ENCODE measurements at places on chromosomes 12 and 14.

DNA sequence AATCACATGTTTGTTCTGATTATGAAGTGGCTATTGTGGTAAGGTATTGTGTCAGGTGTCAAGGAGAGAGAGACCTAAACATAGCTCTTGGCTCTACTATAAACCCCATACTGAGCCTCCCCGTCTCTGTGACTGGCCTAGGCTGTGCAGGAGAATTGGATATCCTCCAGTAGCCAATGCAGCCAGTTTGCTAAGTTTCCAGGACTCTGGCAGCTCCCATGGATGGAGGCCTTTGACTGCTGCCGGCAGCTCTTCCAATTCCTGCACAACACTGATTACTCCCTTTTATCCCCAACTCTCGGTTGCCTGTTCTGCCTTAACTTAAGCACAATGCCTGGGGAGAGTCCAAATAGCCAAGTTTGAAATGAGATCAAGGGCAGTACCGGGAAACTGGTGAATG, 59.3 kb downstream of the ABCC9 start:
- no peak for DNase-seq

DNA sequence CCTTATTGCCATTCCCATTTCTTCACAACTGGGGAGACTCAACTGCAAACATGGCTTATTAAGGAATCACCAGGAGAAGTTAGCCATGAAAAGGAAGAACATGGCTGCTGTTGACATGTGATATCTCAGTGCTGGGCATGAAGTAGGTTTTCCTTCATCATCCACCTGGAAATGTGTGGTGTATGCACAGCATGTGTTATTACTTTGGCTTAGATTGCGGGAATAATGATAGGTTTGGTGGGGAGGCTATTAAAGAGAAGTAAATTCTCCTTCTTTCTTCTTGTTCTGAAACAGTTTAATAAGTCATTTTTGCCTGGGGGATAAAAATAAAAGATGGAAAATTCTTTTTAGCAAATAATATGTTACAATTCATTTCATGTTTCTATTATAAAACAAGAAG, 23.7 kb upstream of the CLEC14A start:
- DNase-seq = no peak

- no peak for DNase-seq
These were observed 780.9 kb downstream of the RPS29 start for GRCh38 chr14:48805315-48805714.

DNA sequence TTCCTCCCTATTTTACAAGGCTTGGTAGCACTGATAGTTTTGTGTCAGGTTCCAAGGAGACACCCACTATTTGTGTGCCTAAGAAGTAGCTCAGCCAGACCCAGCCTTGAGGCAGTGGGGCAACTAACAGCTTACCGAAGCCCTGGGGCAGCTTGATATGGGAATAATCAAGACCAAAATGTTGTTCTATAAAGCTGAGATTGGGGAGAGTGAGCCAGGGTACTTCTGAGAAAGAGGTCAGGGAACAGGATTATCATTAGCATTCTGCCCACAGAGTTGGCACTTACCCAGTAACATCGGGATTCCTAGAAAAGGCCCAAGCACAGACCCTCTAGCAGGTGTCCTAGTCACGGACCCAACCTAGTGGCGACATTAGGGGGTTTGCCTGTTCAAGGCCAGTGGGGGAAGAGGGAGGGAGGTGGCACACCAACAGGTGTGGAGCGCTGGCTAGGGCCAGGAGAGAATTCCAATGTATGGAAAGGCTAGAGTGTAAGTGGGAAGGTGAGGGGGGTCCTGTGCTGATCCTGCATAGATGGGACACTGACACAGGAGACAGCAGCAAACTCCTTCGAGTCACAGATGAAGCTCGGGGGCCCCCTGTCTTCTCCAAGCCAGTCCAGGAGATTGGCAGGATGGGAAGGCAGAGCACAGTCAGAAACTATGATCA, 4.9 kb downstream of the PPP1R3E start:
- DNase-seq = no peak

DNA sequence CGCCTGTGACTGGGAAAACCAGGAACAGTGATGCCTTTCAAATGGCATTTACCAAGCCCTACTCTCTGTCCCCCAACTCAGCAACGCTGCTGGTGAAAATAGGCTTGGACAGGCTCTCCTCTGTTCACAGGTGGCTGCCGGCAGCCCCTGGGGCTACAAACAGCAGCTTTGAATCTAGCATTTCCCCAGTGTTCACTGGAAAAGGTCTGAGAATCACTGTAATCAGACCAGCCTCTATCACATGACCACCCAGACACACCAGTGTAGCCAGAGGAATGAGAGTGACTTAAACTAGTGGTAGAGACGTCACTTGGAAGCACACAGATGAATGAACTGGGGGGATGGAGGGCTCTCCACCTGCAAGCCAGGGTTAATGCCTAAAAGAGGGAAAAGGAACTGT, 151.8 kb downstream of the FOXN3 start:
- no peak for DNase-seq

DNA sequence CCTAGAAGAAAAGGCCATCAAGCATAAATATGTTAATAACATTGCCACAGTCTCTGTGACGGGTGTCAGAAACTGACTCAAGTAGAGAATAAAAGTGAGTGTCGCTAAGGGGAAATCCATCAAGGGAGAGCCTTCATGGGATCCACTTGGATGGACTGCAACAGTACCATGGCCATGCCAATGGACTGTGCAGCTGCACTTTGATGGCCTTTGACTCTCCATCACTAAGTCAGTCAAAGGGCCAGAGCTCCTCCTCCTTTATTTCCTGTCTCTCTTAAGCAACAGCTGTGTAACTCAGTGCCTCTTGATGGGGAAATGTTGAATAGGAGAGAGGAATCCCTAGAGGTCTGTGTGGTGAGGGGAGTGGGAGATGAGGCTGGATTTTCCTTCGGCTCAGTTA, 335.2 kb downstream of the BMP4 start:
- no peak for DNase-seq

- DNase-seq = no peak
These were observed 38.6 kb downstream of the SPTSSA start for GRCh38 chr14:34423445-34423844.

DNA sequence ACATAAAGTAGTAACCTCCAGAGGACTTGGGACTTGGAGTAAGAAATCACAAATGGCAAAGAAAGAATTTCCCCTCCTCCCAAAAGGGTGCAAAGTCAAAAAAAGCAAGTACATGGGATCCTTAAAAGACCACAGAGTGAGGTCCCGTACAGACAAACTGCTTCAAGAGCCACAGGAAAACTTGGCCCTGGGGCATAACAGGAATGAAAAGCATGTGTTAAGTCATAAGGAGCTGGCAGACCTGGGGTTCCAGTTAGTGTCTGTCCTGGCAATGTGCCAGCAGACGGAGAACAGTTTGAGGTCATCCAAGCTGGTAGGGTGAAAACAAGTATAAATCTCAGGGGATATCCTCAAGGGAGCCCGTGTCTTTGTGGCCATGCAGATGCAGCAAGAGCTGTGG, 73.2 kb downstream of the HSD17B6 start:
- DNase-seq = no peak

DNA sequence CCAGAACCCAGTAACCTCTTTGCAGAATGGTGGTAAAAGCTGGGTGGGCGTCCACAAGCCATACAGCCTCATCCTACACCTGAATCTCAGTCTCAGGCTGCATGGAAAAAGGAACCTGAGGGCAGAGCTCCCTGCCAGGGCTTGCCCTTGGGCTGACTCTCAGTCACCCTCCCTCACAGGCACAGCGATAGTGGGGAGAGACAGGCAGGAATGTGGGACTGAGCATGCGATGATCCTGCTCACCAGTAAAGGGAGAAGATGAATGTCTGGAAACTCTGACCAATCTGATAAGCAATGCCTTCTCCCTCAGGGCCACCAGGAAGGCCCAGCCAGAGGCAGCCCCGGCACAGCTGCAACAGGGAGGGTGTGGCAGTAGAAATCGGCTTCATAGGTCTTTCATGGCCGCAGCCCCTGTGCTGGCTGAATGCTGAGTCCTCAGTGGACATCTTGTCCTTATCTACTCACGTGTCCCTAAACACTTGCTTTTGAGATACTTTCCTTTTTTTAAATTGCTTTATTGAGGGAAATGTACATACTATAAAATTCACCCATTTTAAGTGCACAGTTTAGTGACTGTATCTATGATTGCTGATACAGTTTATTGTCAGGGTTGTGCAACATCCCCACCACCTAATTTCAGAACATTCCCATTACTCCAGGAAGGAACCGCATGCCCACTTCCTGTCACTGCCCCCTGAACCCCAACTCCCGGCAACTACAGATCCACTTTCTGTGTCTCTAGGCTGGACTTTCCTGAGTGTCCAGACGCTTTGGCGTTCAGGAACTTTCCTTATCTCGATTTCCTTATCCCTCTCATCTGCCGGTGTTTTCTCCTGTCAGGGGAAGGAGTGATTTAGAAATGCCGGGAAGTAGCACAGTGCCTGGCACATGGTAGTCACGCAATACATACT, 258.1 kb downstream of the PCNX1 start:
- no peak for DNase-seq

GRCh38 chr14:101554991-101555668, 6.2 kb upstream of the DIO3 start:
- no peak for DNase-seq

GRCh38 chr12:12877781-12878455, 13.4 kb upstream of the GPRC5A start:
- no peak for DNase-seq

DNA sequence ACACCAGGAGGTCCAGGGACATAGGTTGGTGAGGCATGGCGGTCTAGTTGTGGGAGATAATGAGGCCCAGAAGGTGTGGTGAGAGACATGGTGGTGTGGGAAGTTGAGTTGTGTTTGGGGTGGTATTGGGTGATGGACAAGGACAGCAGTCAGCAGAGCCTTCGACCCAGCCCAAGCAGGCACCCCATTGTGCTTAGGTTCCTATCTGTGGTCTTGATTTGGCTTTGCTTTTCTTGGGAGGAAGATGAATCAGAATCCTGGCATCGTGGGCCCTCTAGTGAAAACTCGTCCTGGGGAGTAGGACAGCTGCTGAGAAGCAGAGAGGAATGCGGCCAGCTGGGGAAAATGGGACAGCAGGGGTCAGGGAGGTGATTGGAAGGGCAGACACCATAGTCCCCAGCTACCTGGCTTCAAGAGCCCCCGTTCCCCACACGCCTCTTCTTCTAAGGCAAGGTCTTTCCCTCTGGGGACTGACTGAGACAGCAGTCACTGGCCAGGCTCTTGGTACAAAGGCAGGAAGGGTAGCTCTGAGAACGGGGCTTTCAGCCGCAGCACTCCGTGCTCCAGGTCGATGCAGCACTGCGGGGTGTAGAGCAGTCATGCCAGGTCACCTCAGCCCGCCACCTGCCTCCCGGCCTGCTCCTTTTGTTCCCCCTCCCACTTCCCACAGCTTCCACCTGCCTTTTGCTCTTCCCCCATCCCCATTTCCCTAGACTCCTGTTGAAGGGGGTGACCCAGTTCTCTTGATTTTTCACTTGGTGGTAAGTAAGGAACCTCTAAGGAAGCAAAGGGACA, 7.9 kb downstream of the NRIP2 start:
- DNase-seq = no peak

DNA sequence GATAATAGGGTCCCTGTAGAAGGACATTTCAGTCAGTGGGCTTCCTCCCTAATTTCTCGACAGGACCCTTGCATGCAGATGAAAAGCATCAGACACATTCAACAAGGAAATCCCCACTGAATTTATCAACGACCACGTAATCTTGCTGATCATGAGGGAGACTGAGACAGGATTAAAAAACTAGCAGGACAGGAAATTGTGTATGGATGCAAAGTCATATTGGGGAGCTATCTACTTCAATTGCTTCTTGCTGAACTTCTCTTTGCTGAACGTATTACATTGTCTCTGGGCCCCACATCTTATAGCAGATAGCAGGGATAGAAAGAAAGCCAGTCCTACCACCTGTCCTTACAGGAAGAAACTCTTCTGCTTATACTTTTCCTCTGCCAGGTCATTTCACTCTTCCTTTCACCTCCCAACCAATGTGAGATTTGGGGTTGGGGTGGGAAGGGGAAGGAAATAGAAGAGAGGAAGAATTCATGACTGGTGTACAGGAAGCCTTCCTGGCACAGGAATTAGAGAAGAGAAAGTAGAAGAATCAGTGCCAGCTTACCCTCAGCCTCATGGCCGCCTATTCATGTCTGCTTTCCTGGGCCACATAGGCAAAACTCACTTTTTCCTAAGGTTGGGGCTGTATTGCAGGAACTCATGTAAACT, 333.3 kb downstream of the ZFP36L1 start:
- DNase-seq = no peak

- DNase-seq = no peak
These were observed 2.4 kb downstream of the SLC17A8 start for GRCh38 chr12:100359248-100359647.

GRCh38 chr12:127063339-127064072, 1203.5 kb upstream of the TMEM132C start:
- no peak for DNase-seq

DNA sequence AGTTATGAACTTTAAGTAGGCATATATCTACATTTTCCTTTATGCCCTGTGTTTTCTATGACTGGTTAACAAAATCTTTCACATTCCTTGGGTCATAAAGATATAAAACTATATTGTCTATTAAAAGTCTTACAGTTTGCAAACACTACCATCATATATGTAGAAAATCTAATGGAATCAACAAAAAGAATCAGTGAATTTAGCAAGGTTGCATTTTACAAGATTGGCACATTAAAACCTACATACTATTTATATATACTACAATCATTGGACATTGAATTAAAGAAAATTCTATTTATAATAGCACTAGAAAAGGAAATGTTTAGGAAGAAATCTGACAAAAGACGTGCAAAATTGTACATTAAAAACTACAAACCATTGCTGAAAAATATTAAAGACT, 173.3 kb upstream of the ABCD2 start:
- DNase-seq = no peak

- DNase-seq = no peak
These were observed 36.7 kb downstream of the CHST11 start for GRCh38 chr12:104493496-104493895.

DNA sequence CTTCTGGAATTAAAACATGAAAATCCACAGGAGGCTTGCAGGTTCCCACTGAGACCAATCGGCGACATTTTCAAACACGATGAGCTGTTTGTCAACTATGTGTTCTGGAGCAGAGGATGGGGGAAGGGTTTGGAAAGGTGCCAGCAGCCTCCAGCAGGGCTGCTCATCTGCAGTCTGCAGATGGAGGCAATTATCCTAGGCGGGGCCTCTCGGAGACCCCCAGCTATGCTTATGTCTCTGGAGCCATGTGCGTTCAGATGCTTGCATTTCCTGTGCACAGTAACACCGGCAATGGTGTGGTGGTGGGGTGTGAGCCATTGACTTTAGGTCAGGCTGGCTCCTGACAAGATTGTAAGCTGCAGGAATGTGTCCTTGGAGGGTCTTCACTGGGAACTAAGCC, 51.7 kb downstream of the RPH3A start:
- no peak for DNase-seq

GRCh38 chr12:87259391-87259790, 769.8 kb downstream of the C12orf50 start:
- no peak for DNase-seq

- DNase-seq = no peak
These were observed 456.9 kb downstream of the BCAT1 start for GRCh38 chr12:24491968-24492367.

DNA sequence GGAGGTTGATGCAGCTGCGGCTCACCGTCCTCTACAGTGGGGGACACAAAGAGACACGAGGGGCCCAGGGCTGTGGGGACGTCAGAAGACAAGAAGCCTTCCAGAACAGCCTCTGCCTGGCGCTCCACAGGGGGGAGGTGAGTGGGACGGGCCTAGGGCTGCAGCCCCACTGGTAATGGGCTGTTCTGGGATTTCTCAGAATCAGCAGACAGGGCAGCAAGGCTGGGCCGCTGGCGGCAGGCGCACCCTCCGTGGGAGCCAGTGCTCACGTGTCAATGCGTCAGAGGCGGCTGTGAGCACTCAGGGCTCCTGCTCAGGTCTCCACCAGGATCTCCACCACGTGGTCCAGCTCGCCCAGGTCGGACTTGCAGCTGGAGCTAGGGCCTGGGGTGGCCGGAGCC, 10.0 kb downstream of the CDCA4 start:
- no peak for DNase-seq
